Umbilical cord (tissue), 2 donors: ENCODE measurements at places on chromosomes 7 and 10. TPM values are rescaled to one million over a fixed set of nuclear protein-coding genes. Genes with fewer than 3 reads are reported as not detected.

DNA sequence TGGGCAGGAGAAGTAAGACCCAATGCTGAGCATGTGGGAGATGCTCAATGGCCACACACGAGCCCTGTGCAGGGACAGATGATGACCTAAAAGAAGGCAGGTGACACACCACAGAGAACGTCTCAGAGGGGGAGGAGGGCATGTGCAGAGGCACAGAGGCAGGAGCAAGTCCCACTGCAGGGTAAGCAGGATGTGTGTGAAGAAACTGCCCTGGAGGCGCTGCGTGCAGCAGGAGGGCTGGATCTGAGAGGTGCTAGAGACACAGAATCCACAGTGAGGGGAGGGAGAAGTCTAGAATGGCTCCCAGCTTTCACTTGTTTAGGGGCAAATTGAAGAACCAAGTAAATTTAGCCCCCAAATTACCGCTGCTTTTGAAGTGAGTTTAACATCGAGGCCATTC lies 14.9 kb downstream of the DYDC2 start:
- DNase-seq = no peak

DNA sequence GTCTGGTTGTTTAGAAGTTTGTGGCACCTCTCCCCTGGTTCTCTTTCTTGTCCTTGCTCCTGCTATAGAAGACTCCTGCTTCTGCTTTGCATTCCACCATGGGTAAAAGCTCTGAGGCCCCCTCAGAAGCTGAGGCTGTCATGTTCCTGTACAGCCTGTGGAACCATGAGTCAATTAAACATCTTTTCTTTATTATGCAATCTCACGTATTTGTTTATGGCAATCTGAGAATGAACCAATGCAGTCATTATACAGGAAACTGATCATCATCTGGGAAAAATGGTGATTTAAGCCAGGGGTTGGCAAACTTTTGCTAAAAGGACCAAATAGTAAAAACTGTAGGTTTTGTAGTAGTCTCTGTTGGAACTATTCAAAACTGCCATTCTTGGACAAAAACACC lies 175.4 kb downstream of the CSTF2T start:
- DNase-seq = no peak

DNA sequence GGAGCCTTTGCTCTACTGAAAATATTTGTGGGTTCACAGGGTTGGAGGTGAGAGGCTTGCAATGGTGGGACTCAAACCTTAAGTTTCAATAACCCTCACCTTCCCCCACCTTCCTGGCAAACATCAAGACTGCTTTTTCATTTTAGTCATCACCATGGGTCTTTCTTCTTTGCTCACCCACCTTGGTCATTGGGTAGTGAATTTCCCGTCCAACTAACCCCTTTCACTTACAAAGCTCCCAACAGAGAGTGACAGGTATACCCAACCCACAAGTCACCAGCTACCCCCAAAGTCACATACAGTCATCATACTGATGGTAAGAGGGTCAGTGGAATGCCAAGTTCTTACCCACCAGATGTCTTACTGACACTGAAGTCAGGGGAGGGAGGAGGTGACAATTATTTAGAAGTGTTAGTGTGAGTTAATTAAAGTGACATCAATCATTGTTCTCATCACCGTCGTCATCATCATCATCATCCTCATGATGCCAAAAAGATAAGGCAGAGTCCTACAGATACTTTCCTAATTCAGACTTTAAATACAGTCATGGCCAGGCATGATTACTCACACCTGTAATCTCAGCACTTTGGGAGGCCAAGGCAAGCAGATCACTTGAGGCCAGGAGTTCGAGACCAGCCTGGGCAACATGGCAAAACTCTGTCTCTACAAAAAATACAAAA lies 49.0 kb downstream of the PIK3AP1 start:
- DNase-seq = no peak

DNA sequence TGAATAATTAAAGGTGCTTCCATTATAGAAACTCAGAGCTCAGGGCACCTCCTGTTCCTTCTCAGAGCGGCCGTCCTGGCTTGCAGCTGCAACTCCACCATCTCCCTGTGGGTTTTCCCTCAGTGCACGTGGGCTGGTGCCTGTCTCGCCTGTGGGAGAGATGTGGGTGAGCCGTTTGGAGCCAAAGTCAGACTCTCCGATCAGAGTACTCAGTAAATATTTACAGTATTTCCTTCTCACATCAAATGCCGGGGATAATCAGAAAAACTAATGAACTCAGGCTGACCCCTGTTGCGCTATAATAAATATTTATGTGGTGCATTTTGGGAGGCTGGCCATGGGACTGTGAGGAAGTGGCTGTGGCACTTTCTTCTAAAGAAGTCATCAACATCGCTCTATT lies 155.8 kb upstream of the HABP2 start:
- DNase-seq = no peak

DNA sequence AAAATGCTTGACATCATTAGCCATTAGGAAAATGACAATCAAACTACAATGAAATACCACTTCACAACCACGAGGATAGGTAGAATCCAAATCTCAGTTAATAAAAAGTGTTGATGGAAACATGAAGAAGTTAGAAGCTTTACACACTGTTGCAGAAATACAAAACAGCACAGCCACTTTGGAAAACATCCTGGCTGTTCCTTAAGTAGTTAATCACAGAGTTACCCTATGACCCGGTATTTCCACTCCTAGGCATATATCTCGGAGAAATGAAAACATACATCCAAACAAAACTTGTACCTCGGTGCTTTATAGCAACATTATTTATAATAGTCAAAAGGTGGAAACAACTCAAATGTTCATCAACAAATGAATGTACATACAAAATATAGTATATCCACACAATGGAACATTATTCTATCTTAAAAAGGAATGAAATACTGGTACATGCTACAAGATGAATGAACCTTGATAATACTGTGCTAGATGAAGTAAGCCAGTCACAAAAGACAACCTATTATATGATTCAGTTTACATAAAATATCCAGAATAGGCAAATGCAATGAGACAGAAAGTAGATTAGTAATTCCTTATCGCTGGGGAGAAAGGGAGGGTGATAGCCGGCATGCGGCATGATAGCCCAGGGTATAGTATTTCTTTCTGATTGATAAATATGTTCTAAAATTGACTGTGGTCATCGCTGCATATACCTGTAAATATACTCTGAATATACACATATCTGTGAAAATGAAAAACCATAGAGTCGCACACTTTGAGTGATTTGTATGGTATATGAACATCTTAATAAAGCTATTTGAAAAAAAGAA lies 1.9 kb downstream of the VWDE start:
- no peak for DNase-seq

DNA sequence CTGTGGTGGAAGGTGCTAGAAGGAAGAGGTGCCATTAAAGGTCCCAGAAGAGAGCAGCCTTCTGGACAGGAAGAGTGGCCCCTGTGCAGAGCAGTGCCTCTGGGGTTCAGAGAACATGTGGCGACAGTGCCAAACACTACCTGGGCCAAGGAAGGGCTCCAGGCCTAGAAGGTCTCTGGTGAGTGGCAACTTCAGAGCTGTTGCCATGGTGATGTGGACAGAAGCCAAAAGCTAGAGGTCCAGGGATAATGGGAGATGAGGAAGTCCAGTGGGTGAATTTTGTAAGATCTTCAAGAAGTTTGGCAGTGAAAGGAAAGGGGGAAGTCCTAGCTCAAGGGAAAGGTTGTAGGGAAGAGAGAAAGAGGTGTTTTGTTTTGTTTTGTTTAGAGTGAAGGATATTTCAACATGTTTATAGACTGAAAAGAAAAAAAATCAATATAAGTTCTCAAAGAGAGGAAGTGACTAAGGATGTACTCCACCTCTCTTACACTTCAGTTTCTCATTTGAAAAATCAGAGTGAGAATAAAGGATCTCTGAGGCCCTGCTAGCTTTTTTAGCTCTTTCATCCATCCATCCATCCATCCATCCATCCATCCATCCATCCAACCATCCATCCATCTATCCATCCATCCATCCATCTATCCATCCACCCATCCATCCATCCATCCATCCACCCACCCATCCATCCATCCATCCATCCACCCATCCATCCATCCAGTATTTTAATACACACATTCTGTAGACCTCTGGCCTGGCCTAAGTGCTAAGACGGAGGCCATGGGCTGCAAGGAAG lies 77.1 kb upstream of the DUSP5 start:
- DNase-seq = no peak

DNA sequence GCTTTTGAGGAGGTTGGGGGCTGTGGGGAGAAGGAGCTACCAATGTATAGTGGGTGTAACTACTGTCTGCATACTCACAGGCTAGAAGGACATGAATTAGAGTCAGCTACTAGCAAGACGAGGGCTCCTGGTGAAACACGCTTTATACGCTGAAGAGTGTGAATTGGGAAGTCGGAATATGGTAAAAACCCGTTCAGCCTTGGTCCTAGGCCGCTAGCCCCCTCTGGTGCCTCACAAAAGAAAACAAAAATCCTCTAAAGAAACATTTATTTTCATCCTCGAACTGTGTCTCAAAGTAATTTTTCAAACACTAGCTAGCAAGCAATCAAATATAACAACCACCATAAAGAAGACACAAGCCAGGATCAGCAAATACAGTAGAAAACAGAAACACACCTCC lies 338.1 kb upstream of the SEMA3C start:
- no peak for DNase-seq

DNA sequence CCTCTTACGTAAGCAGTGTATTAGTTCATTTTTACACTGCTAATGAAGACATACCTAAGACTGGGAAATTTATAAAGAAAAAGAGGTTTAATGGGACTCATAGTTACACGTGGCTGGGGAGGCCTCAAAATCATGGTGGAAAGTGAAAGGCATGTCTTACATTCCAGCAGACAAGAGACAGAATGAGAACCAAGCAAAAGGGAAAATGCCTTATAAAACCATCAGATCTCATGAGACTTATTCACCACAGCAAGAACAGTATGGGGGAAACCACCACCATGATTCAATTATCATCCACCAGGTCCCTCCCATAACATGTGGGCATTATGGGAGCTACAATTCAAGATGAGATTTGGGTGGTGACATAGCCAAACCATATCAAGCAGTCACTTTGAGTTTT lies 126.3 kb upstream of the CXCL12 start:
- DNase-seq = no peak

The ZYX gene
- 42.1 TPM for total RNA-seq

The PDE1C gene
- 25.8 TPM for total RNA-seq

The VGF gene
- total RNA-seq = not detected

The NUTM2E gene
- total RNA-seq = 1.4 TPM

The SFRP4 gene
- 3.4 TPM for total RNA-seq

The AKR1D1 gene
- total RNA-seq = 65.2 TPM

The CRHR2 gene
- 0.72 TPM for total RNA-seq
